ENCODE measurements at places on chromosomes 3 and 15. TPM values are rescaled to one million over a fixed set of nuclear protein-coding genes. Genes with fewer than 3 reads are reported as not detected.

DNA sequence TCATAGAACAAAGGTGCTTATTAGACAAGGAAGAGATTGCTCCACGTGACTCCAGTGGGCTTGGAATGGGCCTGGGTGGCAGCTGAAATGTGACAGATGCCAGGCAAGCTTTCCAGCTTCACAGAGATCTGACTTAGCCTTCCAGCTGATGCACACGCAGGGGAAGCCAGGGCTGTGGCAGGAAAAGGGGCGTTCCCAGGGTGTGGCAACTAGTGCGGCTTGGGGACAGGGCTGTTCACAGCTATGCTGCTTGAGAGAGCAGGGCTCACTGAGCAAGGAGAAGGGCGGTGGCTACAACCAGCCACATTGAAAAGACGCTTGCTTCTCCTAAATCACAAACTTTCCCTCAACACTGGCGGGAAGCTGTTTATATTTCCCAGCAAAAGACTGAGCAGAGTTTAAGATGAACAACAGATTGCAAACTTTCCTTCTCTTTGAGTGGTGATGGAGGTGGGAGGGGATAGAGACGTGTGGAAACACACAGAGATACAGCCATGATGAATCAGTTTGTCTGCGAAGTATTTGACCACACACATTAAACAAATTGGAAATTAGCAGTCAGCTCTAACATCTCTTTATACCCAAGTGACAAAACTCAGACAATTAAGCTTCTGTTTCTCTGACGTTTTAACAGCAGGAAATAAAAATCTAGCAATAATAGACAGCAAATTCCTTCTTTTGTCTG, 127.5 kb downstream of the BDH1 start:
- peak; percentile 81 for DNase-seq

GRCh38 chr15:73051807-73052652, at the start of gene NEO1:
NEO1 (plus strand) TSS chr15:73052463; CDS start chr15:73052676, 213 bp downstream.
- peak; percentile 91 for DNase-seq

- DNase-seq, result no peak
Observed at GRCh38 chr3:136950623-136951022, 7.2 kb upstream of the IL20RB start.

VPS33B gene
- 16.9 TPM for total RNA-seq

Measured in left colon (tissue), 2 donors.